ENCODE measurements at places on chromosomes 16 and 17. TPM values are rescaled to one million over a fixed set of nuclear protein-coding genes. Genes with fewer than 3 reads are reported as not detected.

- peak; percentile 95 for DNase-seq
Measured at GRCh38 chr17:17839791-17840707, 3.3 kb upstream of the SREBF1 start.

GRCh38 chr16:56137269-56137668 is 54.0 kb upstream of the GNAO1 start:
- DNase-seq: no peak

DNA sequence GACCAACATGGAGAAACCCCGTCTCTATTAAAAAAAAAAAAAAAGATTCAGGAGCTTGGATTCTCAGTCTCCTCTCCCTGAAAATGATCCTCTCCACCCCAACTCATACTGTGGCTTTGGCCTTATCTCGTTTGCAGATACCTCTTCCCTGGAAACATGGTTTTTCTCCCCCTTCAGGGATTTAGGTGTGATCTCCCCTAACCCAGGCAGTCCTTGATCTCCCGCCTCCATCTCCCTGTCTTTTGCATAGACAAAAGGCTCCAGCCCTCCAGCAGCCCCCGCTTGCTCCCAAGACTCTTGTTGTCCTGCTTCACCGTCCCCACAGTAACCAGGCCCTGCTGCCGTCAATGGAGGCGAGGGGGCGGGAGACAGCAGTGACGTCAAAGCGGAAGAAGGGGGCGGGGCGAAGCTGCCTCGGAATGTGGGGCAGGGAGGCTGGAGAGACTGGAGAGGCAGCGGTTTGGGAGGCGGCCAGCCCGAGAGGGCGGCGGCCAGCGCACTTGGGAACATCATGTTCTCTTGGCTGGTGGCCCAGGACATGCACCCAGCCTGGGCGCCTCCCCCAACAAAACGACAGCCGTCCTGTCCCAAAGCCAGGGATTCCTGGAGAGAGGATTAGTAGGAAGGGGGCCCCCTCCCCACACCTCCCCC is 1.9 kb upstream of the PER1 start:
- peak; percentile 100 for DNase-seq

- peak; percentile 9 for DNase-seq
Measured at GRCh38 chr17:78839235-78839761, 1.3 kb downstream of the USP36 start.

DNA sequence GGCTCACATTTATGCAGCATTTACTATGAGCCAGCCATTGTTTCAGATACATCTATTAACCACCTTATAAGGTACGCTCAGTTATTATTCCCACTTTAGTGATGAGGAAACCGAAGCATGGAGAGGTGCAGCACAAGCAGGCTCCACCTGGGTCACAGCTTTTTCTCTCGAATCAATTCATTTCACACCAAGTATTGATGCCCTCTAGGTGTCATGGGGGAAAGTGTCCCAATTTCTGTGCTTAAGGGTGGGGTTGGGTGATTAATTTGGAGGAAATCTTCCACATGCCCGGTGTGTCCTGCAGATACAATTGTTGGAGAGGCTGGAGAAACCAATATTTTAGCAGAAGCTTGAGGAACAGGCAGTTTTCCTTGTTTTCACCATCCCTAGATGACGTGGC is 62.7 kb upstream of the DNAJA2 start:
- DNase-seq: no peak

KRTAP9-8 gene
- not detected for total RNA-seq

- no peak for DNase-seq
Measured at GRCh38 chr17:19313746-19314651, 48.5 kb downstream of the B9D1 start.

- DNase-seq: peak; percentile 45
Measured at GRCh38 chr16:630815-631405, at the start of gene WFIKKN1. Gene WFIKKN1, plus strand, starts transcription at chr16:630985. Its CDS starts 269 bp downstream, at chr16:631254.

All from MCF 10A (cell line).